Trophoblast cell (in vitro differentiated cells and primary cell): ENCODE measurements at places on chromosomes 1 and 21.
A peak's percentile ranks its signal among the peaks of the same experiment; 100 is the strongest.

DNA sequence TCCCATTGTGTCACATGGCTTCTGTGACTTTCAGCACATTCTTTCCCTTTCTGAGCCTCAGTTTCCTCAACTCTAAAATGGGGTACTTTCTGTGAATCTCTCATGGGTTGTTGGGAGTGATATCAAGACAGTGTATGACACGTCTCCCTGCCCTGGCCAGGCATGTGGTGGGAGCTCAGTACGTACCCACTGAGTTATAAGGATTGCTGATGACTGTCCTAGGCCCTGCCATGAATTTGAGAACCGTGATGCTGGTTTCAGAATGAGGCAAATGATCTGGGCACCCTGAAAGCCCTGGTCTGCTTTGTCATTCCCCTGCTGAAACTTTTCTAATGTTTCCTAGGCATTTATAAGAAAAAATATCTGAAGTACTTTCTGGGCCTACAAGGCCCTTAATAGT is 3.6 kb downstream of the ZNF362 start:
- DNase-seq = no peak

GRCh38 chr21:15139898-15140297 is 75.1 kb upstream of the NRIP1 start:
- DNase-seq = no peak

DNA sequence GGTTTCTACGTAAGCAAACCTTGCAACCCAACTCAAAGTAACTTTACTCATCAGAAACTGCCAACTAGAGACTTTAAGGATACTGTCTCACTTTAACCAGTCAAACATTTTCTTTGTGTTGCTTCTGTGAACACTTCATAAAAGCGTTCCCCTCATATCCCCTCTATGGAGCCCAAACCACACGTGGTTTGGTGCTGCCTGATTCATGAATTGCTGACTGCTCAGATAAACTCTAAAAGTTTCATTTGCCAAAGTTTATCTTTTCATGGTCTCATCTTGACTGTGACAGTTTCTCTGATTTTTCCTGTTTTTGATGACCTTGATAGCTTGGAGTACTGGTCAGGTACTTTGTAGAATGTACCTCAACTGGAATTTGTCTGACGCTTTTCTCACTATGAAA is 14.6 kb upstream of the RWDD3 start:
- no peak for DNase-seq

GRCh38 chr1:247540581-247540980 is 4.3 kb upstream of the OR2C3 start:
- no peak for DNase-seq

DNA sequence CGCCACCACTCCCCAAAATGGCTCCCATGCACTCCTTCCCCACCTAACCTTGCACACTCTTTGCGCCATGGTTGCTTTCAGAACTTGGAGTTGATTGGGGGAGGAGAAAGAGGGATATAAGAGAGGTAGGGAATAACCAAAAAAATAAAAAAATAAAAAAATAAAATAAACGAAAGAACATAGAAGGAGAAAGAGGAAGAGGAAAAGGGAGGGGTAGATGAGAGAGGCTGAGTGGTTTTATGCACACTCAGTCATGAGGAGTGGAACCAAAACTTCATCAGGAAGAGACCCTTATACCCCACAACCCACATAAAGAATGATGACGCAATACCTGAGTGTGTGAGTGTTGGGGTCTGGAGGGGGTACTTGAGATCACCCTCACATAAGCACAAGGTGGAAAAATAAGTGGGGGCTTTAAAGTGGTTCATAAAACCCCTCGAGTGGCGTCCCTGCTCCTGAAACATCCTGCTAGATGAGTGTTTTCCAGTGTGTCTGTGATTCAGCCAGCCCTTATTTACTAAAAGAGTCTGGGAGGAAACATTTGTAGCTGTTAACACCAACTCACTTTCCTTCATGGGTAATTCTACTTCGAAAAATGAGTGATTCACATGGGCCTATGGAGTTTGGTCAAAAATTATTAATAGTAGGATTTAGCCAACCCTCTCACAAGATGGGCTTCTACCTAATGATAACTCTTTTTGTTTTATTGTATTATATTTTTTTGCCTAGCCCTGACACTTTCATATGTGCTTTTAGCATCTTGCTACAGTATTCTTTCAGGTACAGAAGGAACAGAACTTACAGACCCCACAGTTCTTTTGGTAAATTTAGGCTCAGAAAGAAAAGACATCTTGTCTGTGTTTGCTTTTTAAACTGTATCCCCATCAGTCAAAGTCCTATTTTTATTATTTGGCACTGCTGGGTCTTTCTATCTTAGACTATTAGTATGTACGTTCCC is 5.2 kb downstream of the SLAMF1 start:
- DNase-seq = no peak

- no peak for DNase-seq
Observed at GRCh38 chr1:53706356-53706755, 32.6 kb downstream of the GLIS1 start.

GRCh38 chr1:204204944-204205343 is 8.7 kb upstream of the KISS1 start:
- no peak for DNase-seq

DNA sequence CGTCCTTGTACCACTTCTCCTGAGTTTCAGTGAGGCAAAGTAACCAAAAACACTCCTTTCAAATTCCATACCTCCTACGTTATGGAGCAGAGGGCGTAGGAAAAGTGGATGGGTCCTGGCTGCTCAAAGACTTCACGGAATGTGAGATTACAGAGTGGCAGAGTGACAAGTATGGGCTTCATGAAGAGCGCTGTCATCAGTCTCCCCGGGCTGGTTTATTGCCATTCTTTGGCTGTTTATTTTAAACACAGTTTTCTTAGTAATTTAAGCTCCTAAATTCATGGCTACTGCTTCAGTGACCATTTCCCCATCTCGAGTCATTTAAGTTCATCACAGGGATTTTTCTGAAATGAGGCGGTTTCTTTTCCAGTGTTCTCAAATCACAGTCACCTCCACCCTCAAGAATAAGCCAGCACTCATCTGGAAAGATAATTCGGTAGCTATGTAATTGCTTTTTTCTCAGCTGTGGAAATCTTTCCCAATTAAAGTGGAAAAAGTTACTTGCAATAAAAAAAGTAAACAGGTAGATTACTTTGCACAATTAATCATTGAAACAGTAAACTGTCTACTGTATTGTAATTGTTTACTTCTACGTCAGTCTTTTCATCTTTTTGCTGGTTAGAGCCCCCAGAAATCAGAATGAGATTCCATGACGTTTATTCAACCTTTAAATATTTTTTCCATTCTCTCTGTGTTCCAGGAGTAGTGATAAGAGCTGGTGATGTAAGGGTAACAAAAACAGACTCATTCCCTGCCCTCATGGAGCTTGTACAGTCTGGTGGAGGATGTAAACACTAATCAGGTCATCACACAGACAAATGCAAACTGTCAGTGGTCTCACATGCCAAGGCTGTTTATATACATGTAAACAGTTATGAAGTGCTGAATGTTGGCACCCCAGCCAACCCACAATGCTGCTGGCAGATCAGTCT is 3.0 kb upstream of the SMYD2 start:
- DNase-seq = peak; percentile 97

- DNase-seq = no peak
Observed at GRCh38 chr1:60173006-60173405, 99.4 kb upstream of the C1orf87 start.

GRCh38 chr1:94247138-94248094 is 10.0 kb upstream of the ARHGAP29 start:
- peak; percentile 80 for DNase-seq

DNA sequence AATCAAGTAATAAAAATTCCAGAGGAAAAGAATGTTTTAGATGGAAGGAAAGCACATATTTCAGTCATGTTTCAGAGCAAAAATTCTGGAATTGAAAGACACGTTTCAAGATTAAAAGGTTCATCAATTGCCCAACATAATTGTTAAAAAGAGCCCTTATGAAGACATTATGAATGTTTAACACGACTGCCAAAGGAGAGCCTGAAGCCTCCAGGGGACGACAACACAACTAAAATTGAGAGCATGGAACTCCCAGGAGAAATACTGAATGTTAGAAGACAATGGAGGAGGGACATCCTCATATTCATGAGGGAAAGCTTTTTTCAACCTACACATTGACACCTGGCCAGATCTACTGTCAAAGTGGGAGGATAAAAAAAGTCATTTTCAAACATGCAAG is 16.0 kb downstream of the OR2T11 start:
- DNase-seq = peak; percentile 73

DNA sequence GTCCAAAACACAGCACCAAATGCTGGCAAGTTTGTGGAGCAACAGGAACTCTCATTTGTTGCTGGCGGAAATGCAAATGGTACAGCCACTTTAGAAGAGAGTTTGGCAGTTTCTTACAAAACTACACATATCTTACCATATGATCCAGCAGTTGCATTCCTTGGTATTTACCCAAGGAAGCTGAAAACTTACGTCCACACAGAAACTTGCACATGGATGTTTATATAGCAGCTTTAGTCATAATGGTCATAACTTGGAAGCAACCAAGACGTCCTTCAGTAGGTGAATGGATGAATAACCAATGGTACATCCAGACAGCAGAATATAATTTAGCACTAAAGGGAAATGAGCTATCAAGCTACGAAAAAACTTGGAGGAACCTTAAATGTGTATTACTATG is 66.4 kb downstream of the MARK1 start:
- DNase-seq = peak; percentile 6

- peak; percentile 64 for DNase-seq
Observed at GRCh38 chr1:118077331-118078045, 107.5 kb downstream of the SPAG17 start.

GRCh38 chr1:184524248-184524647 is 137.4 kb downstream of the C1orf21 start:
- DNase-seq = no peak

DNA sequence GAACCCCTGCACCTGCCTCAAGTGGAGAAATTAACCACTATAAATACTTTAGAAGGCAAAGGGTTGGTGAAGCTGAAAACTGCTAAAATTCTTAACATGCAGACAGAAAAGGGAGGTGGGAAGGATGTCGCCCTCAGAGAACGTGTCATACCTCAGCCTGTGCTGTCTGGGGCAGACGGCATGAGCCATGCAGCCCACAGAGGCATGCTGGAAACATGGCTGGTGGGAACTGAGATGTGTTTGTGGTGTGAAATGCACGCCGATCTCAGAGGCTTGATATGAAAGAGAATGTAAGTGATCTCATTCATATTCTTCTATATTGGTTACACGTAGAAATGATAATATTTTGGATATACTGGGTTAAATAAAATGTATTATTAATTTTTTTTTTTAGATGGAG is 16.3 kb downstream of the AGPAT3 start:
- no peak for DNase-seq

DNA sequence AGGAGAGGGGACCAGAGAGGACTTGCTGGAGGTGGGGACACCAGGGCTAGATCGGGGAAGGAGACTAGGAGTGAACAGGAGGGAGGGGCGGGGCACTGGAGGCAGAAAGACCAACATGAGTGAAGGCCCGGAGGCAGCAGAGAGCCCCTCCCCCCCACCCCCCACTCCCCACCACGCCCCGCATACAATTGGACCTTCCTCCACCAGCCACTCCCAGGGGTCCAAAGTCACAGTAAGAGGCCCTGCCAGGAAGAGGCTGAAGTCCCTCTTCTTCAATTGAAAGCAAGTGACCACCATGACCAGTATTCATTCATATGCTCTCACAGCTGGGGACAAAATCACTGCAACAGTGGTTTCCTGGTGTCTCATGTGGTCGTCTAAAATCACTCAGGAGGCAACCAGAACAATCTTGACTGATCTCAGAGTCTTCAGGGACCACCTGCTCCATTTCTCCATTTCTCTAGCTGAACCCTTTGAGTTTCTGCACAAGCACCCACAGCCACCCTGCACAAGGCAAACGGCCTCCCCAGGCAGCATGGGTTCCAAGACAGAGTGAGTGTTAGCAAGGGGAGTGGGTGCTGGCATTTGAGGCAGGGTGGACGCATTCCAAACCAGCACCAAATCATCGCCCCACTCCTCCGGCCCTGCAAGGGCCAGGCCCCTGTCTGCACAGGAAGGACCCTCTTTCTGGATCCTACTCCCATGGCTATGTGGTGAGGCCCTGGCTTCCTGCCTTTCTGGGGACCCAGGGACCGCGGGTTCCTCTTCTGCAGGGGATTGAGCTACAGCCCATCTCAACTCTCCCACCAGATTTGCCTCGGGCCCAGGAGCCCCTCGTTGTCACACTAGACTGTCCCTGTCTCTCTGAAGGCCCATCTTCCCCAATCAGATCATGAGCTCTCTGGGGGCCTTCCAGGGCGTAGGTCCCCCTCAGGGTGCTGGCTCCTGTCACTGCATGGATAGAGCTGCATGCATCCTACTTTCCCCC is 17.0 kb downstream of the LAPTM5 start:
- DNase-seq = no peak

DNA sequence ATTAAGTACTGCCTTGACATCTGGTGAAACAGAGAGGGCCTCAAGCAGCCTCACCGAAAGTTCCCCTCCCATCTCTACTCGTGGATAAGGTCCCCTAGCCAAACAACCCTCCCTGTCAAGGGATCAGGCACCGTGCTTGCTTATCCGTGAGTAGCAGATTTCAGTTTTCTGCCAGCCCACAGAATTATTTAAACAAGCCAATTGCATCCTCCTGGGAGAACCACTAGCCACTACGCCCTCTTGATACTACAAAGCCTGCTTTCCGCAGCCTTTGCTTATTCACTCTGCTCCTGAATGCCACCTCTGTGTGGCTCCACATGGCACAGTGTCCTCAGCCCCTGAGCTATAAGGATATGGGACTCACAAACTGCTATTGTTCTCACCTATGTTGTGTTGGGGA is 5.9 kb upstream of the TFF2 start:
- DNase-seq = no peak

DNA sequence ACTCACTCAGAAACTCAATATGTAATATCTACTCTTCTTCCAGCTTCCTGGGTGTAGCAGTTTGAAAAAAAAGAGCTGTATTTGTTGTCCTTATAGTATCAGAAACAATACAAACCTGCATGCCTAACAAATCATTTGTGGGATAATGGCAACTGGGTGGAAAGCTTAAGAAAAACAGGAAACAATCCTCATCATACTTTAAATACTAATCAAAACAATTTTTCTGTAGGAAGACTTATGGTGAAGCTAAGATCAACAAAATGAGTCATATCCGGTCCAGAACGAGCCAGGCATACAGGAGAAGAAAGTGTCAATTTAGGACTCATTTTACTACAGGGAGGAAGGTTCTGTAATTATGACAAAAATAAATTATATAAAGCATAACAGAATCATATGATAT is 181.8 kb upstream of the ADGRL4 start:
- DNase-seq = no peak
